GM23338 (cell line): ENCODE measurements at places on chromosomes 7 and 10.

DNA sequence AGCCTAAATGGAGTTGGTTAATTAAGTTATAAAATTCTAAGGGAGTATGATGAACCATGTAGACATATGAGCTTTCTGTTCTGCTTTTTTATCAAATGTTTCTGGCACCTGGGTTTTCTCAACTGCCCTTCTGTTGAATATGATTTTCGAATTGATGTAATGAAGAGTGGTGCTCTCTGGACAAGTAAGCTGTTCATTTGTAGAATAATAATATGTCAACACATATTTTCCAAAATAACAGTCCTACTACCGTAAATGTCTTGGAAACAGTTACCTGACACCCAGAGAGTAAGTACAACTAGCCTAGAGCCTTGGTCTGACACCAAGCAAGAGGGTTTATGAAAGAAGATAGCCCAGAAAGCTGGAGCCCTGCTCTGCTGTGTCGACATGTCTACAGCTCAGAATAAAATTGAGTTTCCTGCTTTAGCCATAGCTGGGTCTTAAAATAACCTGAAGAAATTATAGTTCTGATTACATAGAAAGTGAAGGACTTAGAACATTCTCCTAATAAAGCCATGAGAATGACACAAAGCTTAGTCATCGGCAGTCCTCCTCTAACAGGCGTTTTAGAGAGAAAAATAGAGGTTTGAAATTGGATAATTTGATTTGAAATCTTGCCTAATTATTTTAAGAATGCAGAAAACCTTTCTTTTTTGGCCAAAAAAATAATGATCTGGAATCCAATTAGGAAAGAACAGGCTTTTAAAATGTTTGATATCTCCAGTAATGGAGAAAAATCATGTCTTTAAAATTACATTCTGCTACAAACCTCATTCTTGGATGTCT lies 25.1 kb downstream of the HDAC9 start:
- no peak for DNase-seq

DNA sequence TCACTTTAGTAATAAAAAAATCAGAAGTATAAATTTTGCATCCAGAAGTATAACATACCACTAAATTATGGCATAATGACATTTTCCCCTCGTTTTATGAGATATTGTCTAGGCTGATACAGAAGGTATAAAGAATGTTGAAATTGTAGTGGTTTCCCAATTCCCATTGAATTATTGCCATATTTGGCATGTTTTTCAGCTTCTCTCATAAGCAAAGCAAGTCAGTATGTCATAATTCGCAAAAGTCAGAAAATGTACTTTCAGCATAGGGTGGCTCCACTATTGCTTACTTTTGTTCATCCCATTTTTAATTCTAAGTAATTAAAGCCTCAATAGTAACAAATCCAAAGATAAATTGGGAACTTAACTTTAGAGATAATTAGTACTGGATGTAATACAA lies 19.7 kb upstream of the PTPRZ1 start:
- no peak for DNase-seq

DNA sequence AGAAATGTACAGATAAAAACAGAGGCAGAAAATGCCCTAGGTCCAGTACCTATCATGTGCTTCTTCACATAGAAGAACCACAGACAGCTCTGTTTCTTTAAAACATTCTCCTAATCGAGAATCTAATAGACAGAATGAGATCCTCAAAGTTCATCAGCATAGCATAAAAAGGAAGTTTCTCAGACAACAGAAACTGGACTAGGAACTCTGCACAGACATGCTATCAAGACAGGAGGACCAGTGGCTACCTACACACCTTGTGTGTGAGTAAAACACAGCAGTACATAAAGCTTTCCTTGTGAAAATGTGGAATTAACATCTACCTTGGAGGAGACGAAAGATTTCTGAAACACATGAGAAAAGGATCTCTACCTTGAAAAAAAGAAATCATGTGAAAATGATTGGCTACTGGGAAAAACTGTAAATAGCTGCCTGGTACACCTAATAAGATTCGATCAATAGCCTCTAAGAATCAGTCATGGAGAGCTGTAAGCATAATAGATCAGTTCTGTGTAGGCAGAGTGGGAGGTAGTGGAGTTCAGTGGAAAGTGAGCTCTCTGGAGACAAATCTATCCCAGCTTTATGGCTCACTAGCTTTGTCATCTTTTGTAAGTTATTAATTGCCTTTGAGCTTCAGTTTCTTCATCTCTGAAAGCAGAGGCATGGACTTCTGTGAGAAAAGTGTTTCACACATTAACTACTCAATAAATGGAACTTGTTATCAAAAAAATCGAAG lies 26.7 kb downstream of the ELAPOR2 start:
- no peak for DNase-seq

DNA sequence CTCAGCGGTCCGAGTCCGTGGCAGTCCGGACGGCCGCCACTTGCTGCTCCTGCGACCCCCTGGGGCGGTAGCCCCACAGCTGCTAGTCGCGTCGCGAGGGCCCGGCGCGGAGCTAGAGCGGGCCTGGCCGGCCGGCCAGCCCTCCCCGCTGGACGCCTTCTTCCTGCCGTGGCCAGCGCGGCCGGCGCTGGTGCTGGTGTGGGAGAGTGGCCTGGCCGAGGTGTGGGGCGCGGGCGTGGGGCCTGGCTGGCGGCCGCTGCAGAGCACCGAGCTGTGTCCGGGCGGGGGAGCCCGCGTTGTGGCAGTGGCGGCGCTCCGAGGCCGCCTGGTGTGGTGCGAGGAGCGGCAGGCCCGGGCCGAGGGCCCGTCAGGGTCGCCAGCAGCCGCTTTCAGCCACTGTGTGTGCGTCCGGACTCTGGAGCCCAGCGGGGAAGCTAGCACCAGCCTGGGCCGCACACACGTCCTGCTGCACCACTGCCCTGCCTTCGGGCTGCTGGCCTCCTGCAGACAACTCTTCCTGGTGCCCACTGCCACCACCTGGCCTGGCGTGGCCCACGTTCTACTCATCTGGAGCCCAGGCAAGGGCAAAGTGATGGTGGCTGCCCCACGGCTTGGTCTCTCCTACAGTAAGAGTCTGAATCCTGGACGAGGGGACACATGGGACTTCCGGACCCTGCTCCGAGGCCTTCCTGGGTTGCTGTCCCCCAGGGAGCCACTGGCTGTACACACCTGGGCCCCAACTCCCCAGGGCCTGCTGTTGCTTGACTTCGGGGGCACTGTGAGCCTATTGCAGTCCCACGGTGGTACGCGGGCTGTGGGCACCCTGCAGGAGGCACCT lies 631 bp downstream of the HPS6 start:
- DNase-seq = peak; percentile 76

GRCh38 chr7:219581-220150 lies 27.3 kb downstream of the FAM20C start:
- no peak for DNase-seq

DNA sequence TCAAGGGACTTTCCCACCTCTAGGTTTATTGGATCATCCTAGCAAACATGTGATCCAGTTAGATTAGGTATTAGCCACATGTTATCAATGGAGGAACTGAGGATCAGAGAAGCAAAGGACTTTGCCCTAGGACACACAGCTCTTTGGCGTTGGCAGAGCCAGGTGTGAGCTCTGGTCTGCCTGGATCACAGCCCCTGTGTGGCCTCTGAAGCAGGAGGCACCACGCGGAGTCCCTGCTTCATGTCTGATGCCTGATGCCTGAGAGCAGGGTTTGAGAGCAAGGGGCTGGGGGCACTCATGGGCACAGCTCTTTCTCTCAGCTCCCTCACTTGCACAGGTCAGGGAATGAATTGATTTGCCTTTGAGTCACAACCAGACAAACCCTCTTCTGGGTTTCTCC lies 64.7 kb upstream of the CTBP2 start:
- DNase-seq = peak; percentile 18

DNA sequence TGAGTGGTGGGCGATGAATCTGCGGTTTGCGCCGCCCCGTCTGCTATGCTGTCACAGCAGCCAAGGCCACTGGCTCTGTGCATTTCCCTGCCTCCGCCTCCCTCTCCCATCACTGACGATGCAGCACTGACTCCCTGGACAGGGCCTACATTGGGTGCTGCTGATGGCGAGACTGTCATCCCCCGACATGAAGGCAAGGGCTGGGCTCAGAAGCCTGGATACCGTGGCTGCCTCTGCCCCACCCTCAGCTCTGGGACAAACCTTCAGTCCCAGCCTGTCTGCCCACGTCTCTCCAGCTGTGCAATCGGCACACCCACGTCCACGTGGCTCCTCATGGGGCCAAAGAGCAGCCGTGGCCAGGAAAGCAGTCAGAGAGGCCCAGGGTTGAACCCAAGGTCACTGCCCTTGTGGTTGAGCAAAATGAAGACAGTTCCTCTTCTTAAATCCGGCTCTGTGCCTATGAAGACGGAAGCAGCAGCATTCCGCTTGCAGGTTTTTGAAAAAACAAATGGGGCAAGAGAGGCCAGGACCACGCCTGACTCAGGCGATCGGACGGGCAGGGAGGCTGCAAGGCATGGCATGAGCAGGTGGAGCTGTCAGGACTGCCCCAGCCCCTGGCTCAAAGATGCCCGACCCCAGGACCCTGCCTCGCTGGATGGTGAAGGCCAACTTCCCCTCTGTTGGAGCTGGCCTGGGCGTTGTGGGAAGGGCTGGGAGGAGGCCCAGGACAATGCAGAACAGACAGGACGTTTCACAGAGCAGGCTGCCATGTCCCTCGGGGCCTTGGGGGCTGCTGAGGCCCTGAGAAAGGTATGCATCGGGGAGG lies 517.5 kb downstream of the DNAJB6 start:
- DNase-seq = no peak

DNA sequence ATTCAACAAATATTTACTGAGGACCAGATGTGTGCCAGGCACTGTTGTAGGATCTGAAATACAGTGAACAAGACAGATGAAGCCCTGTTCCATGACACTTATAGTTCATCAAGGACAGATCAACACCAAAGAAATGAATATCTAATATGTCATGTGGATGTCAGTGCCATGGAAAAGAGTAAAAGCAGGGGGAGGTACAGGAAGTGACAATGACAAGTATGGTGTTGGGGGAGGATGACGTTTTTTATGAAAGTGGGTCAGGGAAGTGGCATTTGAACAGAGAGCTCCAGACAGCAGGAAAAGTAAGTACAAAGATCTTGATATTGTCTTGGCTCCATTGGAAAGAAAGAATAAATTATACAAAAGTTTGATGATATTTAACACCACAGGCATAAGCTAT lies 7.0 kb upstream of the SFMBT2 start:
- no peak for DNase-seq

DNA sequence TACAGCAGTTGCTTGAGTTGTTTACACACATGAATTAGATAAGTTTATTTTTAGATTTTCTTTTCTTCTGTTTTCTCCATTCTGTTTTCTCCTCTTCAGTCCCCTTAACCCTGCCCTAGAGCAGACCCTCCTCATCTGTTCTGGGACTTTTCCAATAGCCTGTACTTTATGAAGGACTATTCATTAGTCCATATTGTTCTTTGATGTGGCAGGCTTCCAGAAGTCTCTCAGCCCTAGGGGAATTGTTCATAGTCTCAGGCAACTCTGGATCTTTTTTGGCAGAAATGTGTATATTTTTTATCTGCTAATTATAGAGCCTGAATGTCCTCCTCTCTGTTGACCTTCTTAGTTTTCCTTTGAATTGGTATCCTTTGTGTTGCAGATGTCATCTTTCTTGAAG lies 25.4 kb downstream of the KAT6B start:
- DNase-seq = no peak

DNA sequence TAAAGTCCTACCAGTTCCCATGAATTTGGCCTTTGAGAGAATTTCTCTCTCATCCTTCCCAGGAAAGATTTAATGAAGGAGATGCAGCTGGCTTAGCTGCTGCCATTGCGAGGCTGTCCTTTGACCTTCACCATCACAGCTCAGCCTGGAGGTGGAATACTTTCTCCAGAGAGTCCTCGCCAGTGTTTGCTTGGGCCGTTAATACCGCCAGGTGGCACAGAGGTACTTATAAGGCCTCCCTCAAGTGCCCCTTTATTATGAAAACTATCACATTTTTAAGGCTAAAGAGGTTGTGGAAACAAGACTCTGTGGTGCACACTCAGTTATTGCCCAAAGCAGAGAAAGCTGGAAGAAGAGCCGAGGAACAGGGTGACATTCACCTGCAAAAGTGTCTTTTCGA lies 330.6 kb downstream of the CCSER2 start:
- DNase-seq = no peak

GRCh38 chr7:38561166-38561565 lies 70.0 kb downstream of the AMPH start:
- DNase-seq = no peak

GRCh38 chr10:96370584-96371157 lies 11.9 kb upstream of the OPALIN start:
- peak; percentile 86 for DNase-seq

GRCh38 chr10:29810816-29811215 lies 176.0 kb upstream of the SVIL start:
- no peak for DNase-seq

- peak; percentile 34 for DNase-seq
Measured at GRCh38 chr10:85995791-85996190, 370.8 kb downstream of the GRID1 start.

GRCh38 chr10:21964983-21965665 lies 38.4 kb downstream of the DNAJC1 start:
- no peak for DNase-seq

DNA sequence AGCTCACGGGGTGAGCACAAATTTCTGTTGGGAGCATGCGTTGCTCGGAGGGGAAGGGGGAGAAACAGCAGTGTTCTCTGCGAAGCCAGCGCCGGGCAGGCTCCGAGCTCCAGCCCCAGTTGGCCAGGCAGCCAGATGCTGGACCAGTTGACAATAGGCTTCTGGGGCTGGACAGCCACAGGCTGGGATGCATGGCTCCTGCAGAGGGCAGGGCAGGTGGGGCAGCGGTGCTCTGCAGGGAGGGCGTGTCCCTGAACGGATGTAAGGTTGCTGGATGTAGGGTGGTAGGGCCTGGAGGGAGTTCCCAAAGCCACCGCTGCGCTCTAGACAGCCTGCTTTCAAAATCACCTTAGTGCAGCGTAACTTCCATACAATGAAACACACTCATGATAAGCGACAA lies 574.9 kb downstream of the GLRX3 start:
- no peak for DNase-seq

- DNase-seq = no peak
Measured at GRCh38 chr7:130087364-130087763, 17.0 kb downstream of the KLHDC10 start.

GRCh38 chr10:34826857-34827766 lies 12.0 kb upstream of the PARD3 start:
- DNase-seq = no peak

DNA sequence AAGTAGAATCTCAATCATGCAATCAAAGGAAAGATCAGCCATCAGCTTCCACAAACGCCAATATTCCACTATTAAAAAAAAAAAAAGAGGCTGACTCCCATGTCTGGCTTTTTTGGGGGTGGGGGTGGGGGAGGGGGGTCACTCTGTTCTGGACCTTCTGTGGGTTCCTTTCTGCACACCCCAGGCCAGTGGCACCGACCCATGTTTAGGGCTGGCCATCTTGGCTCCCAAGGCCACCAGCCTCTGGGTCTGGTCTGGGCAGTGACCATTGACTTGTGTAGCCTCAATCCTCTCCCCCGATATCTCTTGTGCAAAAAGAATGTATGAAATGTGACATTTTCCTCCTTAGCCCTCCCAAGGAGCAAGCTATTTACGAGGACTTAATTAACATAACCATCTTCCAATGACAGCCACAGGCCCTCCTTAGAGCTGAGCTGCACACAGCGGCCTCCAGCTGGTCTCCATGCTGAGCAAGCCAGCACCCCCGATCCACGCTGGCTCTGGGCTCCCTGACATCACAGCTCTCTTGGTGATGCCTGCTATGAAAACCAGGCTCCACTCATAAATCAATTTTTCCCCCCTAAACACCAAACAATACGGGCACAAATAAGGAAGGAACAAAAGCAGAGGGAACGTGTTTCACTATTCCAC lies 100.1 kb downstream of the ZRANB1 start:
- peak; percentile 43 for DNase-seq

GRCh38 chr7:43491984-43492383 lies 90.9 kb upstream of the STK17A start:
- no peak for DNase-seq

GRCh38 chr10:6570893-6571292 lies 9.2 kb downstream of the PRKCQ start:
- no peak for DNase-seq
